Kidney (tissue), 22 donors: ENCODE measurements at places on chromosomes 6 and 20.

- DNase-seq, result no peak
Observed at GRCh38 chr20:46774943-46775560, 65.6 kb downstream of the SLC2A10 start.

DNA sequence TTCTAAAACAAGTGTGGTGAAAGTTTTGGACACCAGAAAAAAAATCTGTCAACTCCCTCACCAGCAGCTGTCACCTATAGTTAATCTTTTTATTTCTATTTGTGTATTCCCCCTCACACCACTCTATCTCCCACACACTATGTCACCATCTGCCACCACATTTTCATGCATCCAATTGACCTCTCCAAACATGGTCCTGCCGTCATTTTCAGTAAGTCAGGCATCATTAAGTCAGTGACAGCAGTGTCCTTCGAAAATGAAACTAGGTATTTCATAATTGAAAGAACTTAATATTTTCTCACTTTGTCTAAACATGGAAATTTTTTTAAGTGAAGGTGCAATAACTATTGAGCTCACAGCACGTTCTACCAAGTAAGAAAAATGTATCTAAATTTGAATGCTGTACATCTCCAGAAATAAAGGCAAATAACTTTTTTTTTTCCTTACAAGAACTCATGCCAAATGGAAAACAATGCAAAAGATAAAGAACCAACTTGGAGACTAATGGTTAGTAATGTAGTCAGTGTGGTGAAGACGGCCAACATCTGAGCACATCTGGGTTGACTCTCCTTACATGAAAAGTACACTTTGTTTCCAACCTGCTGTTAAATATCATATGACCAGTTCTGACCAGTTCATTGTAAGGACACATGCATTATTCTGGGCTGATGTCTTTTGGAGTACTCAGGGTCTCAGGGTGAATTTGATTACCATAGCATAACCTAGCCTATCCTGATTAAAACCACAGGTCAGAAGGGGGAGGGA lies 623.3 kb upstream of the MANEA start:
- no peak for DNase-seq

DNA sequence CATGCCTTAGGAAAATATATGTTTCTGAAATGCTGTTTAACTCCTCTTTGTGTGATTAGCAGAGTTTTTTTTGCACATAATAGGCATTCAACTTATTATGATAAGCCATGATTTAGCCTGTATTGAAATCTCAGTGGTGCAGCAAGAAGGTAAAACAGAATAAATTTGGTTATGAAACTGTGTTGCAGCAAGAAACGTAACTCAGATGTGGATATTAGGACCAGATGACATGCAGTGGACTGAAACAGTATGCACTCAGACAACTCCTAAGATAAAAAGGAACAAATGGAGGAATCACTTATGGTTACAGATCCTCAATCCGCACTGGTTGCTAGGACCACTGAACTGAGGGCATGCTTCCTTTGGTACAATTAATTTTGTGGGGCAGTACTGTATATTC lies 254.2 kb upstream of the HSF2 start:
- no peak for DNase-seq

- DNase-seq, result peak; percentile 91
Observed at GRCh38 chr6:28880894-28881780, 42.6 kb downstream of the TRIM27 start.
